ENCODE measurements at places on chromosomes 6 and 20.

DNA sequence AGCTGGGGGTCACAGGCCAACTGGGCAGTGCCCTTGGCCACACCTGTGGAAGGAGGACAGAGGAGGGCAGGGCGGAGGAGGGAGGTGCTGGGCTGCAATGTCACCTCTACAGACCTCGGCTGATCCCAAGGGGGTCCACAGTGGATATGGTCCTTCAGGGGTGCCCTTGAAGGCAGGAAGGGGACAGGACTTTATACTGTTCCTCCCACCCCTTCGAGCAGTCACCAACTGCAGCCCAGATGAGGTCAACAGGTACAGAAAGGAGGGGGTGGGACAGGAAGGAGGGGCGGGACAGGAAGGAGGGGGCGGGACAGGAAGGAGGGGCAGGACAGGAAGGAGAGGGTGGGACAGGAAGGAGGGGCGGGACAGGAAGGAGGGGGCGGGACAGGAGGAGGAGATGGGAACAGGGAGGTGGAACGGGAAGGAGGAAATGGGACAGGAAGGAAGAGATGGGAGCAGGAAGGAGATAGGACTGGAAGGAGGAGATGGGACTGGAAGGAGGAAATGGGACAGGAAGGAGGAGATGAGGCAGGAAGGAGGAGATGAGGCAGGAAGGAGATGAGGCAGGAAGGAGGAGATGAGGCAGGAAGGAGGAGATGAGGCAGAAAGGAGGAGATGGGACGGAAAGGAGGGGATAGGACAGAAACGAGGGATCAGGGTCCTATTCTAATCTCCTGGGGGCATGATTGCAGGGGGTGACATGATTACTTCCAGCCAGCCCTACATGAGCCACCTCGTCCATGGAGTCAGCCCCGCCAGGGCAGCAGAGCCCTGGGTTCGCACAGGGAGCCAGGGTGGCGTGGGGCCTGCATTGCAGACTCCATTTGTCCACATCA lies 19.4 kb upstream of the MRGBP start:
- DNase-seq: peak; percentile 45

DNA sequence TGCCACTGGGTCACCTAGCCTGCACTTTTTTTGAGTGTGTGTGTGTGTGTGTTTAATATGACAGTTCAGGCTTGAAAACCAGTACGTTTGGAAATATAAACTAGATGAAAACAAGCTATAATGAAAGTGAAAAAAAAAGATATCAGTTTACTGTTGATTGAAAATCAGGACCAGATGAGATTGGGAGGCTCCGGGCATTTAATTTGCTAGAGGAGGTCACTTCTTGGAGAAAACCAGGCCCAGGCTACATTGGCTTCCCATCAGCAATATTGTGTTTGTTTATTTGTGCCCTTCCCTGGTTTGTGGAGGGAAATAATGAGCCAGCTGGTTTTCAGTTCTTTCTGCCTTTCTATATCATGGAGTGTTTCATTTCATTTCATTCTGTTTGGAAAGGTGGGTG lies 246.6 kb upstream of the JAG1 start:
- DNase-seq: no peak

- DNase-seq: no peak
Measured at GRCh38 chr6:151869345-151869744, 61.9 kb downstream of the ESR1 start.

DNA sequence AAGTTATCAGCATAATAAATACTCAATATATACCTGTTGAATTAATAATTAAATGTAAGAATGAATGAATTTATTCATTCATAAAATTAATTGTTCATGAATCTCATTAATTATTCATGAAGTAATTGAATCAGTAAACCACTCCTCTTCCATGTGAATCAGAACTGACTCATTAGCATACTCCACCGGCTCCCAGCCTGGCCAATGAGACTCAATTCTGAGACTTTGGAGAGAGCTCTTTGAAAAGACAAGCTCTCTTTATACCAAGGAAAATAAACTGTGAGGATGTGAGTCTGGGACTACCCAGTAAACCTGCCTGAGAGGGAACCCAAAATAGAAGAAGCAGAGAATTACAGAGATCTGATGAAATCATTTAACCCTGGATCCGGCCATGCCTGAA lies 8.4 kb upstream of the SLC2A10 start:
- DNase-seq: no peak

- peak; percentile 92 for DNase-seq
Measured at GRCh38 chr20:41003143-41003935, 25.3 kb upstream of the TOP1 start.

DNA sequence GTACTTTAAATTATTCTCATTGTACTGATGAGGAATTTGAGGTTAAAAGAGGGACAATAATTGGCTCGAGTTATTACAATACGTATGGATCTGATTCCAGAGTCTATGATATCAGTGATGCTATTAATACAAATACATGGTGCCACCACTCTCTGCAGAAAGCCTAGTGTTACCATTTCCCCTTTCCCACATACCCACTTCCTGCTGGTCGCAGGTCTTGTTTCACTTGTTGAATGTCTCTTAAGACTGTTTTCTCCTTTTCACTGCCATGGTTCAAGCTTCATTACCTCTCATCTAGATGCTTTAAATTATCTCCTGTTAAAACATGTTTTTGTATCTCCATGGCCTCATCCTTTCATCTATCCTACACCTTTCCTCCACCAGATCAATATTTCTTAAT lies 62.0 kb downstream of the FHL5 start:
- DNase-seq: no peak

GRCh38 chr6:37365791-37366190 lies 12.0 kb downstream of the RNF8 start:
- DNase-seq: no peak

DNA sequence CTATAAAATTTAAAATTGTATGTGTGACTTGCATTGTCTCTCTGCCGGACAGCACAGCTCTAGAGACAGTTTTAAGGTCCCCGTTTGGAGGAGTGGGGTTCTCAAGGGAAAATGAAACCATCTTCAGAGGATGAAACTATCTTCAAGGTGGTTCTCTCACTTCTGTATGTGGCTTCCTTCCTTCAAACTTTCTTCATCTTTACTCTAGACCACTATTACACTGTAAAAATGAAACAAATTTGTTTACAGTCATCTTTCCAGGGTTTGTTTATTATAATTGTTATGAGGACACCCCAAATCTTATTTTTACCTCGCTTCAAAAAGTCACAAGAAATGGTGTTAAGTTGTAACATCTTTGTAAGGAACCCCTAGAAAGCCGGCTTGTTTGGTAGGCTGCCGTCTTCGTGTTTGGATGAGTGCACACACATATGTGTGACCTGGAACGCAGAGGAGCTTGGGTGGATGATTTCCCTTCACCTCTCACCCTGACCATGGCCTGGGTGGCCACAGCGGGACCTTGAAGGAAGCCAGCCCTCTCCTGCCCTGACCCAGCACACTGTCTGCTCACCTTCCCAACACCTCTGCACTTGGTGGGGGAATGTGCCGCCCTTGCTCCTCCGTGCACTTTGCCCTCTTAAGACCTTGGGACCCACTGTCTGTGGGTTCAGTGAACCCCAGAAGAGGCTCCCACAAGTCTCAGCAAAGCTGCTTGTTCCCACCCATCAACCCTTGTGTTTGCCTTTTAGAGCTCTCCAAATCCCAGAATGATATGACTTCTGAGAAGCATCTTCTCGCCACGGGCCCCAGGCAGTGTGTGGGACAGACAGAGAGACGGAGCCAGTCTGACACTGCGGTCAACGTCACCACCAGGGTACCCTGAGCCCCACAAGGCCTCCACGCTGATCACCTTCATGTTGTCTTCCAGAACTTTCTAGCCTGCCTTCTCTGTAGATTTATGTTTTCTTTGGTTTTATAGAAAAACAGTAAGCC lies 67.8 kb downstream of the SYTL3 start:
- DNase-seq: no peak

- DNase-seq: no peak
Measured at GRCh38 chr6:72554761-72555221, 67.1 kb upstream of the KCNQ5 start.

DNA sequence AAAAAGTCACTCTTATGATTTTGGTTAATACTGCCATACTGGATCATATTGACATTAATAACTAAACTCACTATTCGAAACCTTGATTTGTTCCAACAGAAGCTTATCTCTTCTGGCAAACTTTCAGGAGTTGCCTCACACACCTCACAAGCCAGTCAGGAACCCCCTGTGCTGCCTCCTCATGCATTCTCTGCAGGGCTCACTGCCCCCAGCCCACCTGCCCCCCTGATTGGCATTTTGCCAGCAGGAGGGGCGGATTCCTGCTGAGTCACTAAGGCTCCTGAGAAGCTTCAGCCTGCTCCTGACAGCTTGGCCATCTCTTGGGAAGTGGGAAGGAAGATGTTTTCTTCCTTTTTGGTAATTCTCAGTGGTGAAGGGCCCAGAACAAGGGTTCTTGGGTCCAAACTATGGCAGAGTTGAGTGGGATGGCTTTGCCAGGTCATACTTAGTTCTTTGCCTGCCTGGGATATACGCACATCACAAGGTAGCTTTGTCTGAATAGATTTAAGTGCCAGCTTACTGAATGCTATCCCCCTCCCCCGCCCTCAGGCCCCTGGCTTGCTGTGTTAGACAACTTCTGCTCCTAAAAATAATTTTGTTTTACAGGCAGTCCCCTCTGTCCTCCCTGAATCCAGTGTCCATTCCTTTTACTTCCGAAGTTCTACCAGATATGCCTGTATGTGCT lies 31.4 kb downstream of the SLC35F1 start:
- DNase-seq: no peak

DNA sequence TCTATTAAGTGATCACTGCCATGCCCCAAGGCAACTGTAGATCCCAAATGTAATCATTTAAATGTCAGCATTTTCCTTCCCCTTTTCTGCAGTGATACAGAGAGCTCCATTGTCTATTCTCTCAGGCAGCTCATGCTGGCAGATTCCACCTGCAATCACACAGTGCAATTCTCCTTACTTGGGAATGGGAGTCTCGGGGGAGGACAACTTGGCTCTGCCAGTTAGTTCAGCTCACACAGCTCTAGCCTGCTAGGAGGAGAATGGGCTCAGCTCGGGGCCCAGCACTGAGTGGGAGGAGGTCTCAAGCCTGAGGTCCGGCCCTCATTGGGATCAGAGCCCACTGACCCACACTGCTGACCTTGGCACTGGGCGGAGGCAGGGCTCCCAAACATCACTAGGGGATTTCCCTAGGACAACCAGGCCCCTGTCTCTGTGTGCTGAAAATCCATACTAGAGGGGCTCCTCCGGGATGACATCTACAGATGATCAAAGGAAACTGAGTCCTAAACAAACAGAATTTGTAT lies 109.2 kb upstream of the ASF1A start:
- no peak for DNase-seq

GRCh38 chr6:142372348-142372747 lies 70.5 kb downstream of the ADGRG6 start:
- peak; percentile 78 for DNase-seq

- no peak for DNase-seq
Measured at GRCh38 chr6:77455271-77455670, 8.0 kb downstream of the HTR1B start.

DNA sequence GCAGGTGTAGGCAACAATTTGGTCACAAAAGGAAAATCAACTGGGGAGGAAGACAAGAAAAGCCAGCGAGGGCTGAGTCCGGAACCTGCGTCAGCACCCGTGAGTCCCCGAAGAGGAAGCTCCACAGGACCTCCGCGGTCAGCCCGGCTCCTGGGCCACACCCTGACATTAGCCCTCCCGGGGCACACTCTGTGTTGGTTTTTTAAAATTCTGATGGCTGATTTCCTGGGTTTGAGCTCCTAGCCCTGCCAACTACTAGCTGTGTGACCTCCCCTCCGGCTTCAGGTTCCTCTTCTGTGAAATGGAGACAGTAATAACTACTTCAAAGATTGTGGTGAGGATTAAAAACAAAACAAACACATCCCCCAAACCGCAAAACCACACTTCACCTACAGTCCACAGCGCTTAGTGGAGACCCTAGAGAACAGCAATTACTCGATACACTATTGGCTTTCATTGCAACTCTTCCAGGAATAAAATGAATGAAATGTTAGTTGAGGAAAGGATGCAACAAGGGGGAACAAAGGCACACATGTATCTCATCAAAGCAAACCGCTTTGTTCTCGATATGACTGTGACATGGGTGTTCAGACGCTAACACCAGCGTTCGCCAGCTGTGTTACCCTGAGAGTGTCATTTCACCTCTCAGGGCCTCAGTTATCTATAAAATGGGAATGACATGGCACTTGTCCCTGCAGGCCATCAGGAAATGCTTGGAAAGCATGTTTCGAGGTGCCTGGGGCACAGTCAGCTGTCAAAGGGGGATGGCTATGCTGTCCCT lies 985 bp downstream of the ZBP1 start:
- DNase-seq: no peak

Measured in LoVo (cell line).